Metanephros (tissue), 2 donors: ENCODE measurements at places on chromosomes 11 and 22. TPM values are rescaled to one million over a fixed set of nuclear protein-coding genes. Genes with fewer than 3 reads are reported as not detected.

The ST14 gene
- 39.8 TPM for total RNA-seq

The KRTAP5-7 gene
- total RNA-seq, result 0.23 TPM

The XKR3 gene
- total RNA-seq, result not detected

The SOX10 gene
- total RNA-seq, result 1.9 TPM

The RTN4R gene
- 7.6 TPM for total RNA-seq
